Activated gamma-delta T cell treated with Interleukin-2 at 50 U/mL for 16 hours (primary cell): ENCODE measurements at places on chromosomes 16 and 17.

- peak; percentile 55 for DNase-seq
These were observed 3.2 kb downstream of the ZSCAN10 start for GRCh38 chr16:3095869-3096268.

DNA sequence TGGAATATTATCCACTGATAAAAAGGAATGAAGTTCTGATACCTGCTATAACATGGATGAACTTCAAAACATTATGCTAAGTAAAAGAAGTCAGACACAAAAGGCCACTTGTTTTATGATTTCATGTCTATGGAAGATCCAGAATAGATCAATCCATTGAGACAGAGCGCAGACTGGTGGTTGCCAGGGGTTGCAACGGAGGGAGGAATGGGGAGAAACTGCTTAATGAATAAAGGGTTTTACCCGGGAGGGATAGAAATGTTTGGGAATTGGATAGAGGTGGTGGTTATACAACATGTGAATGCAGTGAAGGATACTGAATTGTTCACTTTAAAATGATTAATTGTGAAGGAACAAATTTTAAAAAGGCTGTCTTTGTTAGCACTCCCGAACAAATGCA lies 30.2 kb downstream of the WDR59 start:
- DNase-seq: no peak

DNA sequence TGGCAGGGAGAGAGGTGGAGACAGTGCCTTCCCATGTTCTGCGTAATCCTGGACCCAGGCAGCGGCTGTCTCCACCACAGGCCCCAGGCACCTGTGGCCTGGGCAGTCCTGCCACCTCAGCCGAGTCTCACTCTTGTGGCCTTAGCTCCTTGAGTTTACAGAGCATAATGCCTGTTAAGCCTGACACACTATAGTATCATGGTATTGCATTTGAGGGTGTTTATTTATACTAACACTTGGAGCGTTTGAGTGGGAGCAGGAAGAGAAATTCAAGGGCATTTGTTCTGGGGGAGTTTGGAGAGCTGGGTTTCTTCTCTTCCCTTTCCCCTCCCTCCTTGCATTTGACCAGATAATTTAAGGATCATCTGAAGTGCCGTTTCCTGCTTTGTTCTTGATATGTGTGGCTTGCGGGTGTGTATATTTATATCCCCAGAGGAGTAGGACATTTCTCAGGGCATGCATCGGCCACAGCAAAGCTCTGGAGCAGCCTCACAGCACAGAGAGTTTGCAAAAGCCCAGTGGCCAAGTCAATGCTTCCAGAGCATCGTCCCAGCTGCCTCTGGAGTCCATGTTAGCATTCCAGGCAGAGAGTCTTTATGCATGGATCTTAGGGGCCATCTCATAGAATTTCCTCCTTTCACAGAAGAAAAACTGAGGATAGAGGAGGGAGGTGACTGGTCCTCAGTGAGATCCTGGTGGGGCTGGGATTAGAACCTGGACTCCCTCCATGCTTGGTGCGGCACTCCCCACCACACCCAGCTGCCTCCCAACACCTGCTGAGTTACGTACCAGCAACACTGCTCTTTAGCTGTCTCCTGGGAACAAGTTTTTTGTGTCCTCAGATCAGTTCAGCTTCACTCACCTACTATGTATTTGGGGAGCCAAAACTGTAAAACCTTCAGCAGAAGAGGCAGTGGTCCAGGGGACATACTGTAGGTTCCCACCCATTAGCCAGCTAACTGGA lies 222.8 kb downstream of the CCDC182 start:
- DNase-seq: no peak

GRCh38 chr16:74700438-74701225 lies at the start of gene MLKL:
Gene MLKL, minus strand, starts transcription at chr16:74700862. Its CDS starts 5,105 bp downstream, at chr16:74695757.
- DNase-seq: peak; percentile 58

- DNase-seq: no peak
These were observed 19.4 kb downstream of the CEP295NL start for GRCh38 chr17:78883533-78884131.

DNA sequence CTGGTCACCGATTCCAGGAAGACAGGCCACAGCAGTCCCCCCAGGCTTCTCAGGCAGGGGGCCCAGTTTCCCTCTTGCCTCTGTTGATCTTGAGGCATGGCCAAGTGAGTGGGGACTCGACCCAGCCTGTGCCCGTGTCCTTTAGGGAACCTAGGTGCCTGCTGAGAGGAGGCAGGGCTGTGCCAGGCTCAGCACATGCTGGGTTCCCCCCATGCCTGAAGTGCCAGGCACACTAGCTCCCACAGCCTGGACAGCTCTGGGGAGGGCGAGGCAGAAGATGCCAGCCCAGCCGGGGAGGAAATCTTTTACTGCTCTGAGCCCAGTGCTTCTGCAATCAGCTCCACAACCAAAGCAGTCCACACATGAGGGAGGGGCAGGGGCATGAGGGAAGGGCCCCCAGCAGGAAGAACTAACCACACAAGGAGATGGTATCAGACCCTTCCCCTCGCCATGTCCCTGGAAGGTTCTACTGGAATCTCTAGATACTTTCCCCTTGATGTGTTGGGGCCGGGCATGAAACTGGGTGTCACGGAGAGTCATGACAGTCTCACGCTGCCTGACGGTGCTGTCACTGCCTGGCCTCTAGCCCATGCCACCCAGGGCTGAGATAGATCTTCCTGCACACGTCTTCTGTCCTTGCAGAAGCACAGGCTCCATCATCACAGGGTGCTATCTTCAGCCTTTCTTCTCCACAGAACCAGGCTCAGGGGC lies 25.5 kb downstream of the MYO18A start:
- no peak for DNase-seq

DNA sequence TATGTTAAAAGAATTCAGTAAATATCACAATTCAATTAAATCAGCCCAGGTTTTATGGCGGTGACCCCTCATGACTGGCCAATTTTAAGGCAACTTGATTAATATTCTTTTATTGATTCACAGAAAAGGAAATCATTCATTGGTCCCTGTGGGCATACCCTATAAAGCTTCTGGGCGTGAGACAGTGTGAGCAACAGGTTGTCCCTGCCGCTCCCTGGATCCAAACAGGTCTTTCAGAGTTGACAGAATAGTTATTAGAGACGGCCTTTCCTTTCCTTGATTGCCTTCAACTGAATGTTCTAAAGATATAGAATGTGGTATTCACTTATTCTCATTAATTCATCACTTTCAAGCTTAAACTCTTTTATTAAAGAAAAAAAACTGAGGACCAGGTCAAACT lies 433.9 kb downstream of the KCNJ2 start:
- DNase-seq: no peak

GRCh38 chr17:59356543-59357218 lies 25.2 kb downstream of the YPEL2 start:
- no peak for DNase-seq

GRCh38 chr17:28485049-28485448 lies 11.6 kb downstream of the SLC13A2 start:
- DNase-seq: no peak

- no peak for DNase-seq
These were observed 61.2 kb upstream of the MED13 start for GRCh38 chr17:62126292-62126691.

- DNase-seq: no peak
These were observed 19.3 kb upstream of the KRT19 start for GRCh38 chr17:41547378-41547841.

DNA sequence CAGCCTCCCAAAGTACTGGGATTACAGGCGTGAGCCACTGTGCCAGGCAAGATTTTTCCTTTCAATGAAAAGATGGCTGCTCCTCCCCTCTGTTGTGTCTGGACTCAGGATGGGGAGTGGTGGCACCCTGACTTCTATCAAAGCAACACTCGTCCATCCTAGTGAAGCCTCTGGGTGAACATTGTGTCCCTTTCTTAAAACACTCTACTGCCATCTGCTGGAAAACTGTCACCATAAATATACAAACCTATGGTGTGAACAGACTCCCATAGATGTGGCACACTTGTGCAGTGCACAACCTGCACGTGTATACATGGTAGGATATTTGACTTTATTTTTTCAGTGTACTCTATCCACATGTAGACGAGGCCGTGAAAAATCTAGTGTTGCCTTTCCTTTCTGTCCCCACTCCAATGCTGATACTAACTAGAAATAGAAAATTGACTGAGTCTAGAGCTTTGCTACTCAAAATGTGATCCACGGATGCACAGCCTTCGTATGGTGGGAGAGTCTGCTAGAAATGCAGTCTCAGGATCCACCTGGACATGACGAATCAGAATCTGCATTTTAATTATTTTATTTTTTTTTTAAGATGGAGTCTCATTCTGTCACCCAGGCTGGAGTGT lies 55.9 kb upstream of the PLCG2 start:
- peak; percentile 44 for DNase-seq

DNA sequence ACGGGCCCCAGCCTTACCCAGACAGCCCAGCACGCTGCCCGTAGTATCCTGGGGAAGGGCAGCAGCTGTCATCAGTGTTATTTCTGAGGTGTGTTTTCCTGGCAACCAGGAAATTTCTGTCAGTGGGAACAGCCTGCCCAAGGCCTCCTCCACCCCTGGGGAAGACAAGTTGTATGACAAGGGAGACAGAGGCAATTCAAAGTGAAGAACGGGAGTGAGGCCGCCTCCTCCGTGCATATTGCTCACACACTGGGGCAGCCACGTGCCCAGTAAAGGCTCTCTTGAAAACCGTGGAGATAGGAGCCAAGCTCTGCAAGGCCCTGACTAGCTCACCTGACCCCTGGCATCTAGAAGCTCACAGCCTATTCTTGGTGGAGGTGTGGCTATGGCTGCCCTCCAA lies 57.6 kb downstream of the RAI1 start:
- no peak for DNase-seq

DNA sequence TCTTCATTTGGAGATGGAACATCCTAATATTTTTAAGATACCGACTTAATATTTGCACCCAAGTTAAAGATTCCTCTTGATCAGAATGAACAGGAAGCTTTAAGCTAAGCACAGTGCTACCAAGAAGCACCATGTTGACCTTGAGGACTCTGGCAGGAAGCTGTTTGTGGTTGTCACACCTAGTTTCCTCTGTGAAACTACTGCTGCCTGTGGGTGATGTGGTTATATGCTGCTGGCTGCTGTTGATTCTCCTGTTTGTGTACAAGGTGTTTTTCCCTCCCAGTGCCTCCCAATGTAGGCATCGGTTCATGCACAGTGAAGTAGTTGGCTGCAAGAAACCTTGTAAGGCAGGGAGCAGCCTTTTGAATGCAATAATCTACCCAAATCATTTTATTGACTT lies 23.4 kb downstream of the RBL2 start:
- DNase-seq: peak; percentile 74

- peak; percentile 39 for DNase-seq
These were observed 48.4 kb upstream of the SKAP1 start for GRCh38 chr17:48478224-48479013.

GRCh38 chr16:66511602-66512271 lies 38.2 kb downstream of the TK2 start:
- DNase-seq: no peak

GRCh38 chr16:20336955-20337354 lies 9.6 kb upstream of the GP2 start:
- no peak for DNase-seq

- DNase-seq: no peak
These were observed 495 bp upstream of the CMTR2 start for GRCh38 chr16:71289732-71290062.

- no peak for DNase-seq
These were observed 384.7 kb downstream of the UTP18 start for GRCh38 chr17:51645056-51645455.

DNA sequence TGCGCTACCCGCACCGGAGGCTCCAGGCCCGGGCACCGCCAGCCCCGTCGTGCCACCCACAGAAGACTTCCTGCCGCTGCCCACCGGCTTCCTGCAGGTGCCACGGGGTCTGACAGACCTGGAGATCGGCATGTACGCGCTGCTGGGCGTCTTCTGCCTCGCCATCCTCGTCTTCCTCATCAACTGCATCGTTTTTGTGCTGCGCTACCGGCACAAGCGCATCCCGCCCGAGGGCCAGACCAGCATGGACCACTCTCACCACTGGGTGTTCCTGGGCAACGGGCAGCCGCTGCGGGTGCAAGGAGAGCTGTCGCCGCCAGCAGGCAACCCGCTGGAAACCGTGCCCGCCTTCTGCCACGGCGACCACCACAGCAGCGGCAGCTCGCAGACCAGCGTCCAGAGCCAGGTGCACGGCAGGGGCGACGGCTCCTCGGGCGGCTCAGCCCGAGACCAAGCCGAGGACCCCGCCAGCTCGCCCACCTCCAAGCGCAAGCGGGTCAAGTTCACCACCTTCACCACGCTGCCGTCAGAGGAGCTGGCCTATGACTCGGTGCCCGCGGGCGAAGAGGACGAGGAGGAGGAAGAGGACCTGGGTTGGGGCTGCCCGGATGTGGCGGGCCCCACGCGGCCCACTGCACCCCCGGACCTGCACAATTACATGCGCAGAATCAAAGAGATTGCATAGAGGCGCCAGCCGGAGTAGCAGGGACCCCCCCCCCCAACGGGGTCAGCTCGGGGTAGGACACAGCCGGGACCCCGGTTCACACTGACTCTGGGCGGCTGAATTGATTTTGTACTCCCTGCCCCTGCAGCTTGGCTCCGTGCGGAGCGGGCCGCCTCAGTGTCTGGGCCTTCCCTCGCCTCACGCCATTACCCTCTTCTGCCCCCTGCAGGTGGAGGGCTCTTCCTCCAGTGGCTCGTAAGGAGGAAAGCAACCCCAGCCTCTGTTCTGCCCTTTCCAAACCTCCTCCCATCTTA lies 58.5 kb downstream of the TMEM132E start:
- peak; percentile 83 for DNase-seq

- DNase-seq: no peak
These were observed 44.5 kb downstream of the ANKFY1 start for GRCh38 chr17:4219241-4219640.

DNA sequence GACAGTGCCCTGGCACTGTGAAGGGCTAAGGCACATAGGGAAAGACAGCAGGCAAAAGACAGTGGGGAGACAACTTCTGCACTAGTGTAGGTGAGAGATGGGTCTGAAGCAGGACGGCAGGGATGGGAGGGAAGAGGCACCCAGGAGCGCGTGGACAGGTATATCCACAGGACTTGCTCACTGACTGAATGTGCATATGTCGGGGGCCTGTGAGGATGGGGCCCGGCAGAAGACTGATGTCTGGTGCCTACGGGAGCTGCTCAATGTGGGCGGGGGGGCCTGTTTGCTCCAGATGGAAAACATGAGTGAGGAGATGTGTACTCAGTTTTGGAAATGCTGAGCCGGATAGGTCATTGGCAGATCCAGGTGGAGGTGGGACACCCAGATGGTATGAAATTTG lies 47.3 kb upstream of the PMFBP1 start:
- DNase-seq: no peak

GRCh38 chr17:28871056-28871579 lies 16.3 kb downstream of the ERAL1 start:
- peak; percentile 33 for DNase-seq

GRCh38 chr17:2901582-2901981 lies 105.3 kb downstream of the RAP1GAP2 start:
- DNase-seq: no peak

DNA sequence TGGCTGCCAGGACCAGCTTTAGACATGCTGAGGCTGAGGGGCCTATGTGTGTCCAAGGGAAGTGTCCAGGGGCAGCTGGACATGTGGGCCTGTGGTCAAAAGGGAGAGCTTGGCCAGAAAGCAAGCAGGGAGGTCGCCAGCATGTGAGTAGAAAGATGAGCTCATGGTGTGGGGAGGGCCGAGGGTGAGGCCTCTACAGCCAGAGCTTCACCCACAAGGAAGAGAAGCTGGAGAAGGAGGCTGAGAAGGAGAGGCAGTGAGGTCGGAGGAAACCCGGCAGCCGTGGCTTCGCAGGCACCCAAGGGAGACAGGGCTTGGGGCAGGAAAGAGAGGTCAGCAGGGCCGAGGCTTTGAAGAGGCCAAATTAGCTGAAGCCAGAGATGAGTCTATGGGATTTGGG lies 4.0 kb upstream of the HSD11B2 start:
- no peak for DNase-seq
